ENCODE measurements at places on chromosomes 13 and 19.

- peak; percentile 96 for DNase-seq
Observed at GRCh38 chr13:31495336-31495735, 244.0 kb upstream of the RXFP2 start.

DNA sequence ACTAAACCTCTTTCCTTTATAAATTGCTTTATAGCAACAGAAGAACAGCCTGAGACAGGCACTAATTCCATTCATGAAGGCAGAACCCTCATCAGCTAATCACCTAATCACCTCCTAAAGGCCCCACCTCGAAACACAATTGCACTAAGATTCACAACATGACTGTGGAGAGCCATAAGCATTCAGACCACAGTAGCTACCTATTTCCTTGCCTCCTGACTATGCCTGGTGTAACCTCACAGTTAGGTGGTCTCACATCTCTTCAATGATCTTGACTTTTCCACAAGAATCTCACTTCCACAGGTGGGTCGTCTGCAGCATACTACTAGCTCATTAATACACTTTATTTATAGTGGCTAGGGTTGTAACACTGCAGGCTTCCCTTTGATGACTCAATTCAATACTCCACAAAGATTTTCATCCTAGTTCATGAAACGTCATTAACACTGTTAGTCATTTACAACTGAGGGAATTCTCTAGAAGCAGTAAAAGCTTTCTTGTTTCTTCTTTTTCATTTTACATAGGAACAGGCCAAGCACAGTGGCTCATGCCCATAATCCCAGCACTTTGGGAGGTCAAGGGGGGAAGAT, 27.1 kb downstream of the STK24 start:
- no peak for DNase-seq

DNA sequence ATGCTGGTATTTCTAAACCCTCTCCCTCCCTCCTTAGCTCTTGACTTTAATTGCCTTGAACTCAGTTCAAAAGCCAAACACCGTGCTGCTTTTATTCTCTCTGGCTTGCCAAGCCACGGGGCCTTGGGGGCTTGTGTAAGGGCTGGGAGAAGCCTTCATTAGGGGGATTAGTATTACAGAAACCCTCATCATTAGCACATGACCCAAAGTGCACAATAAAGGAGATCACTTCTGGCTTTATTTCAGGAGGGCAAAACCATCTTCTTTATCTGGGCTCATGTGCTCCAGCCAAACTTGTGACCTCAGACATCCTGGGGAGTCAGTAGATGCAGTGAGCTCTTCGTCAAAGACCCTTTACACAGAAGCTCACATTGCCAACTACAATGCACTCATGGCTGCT, at the start of gene DCT:
DCT (minus strand) TSS at position 67 of the 400 bp plus-strand sequence. CDS start 427 bp downstream, outside the sequence.
- no peak for DNase-seq

- DNase-seq: no peak
Observed at GRCh38 chr19:47093841-47094240, 19.7 kb downstream of the ZC3H4 start.

GRCh38 chr13:95756072-95756471, 79.1 kb downstream of the DNAJC3 start:
- no peak for DNase-seq

GRCh38 chr13:113091891-113092775, 13.5 kb upstream of the F7 start:
- DNase-seq: no peak

DNA sequence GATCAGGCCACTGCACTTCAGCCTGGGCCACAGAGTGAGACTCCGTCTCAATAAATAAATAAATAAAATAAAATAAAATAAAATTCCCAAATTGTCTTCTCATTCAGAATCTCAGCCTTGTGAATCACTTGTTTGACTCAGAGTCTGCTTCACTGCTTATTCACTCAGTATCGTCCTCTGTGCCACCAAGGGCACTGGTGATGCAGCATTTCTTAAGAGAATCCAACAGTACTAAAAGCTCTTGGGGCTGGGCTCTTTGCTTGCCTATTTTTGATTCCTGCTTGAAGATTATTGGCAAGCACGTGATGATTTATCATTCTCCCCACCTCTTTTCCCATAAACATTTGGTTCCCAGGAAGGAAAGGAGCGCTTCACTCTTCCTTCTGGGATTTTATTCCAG, 54.8 kb upstream of the HMGB1 start:
- DNase-seq: no peak

DNA sequence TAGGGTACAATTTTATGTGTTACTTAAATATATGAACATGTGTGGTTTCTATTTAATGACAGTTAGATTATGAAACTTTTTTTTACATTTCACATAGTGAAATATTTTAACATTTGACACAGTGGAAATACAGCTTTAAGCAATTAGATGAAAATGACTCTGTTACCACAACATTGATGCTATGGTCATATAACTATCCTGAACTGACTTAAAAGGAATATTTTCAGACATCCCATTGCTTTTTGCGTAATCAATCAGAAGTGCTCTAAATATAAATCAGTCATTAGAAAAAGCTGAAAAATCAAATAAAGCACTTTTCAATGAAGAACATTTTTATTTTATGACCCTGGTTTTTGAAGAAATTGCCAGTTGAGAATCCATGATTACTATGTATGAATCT, 80.3 kb downstream of the UFM1 start:
- no peak for DNase-seq

DNA sequence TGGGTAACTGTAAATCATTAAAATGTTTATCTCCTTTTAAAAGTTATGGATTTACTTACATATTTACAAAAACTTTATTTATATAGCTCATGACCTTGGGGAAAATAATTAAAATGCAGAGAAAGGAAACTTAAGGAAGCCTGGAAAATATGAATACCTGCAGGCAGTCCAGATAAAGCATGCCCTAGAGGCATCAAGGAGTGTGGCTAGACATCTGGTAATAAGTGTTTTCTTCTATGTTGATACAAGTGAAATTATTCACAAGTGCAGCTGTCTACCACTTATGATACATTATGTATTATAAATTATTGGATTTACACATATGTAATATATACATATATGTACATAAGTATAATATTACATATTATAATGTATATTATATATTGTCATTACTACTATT, 207.9 kb downstream of the LMO7 start:
- no peak for DNase-seq

DNA sequence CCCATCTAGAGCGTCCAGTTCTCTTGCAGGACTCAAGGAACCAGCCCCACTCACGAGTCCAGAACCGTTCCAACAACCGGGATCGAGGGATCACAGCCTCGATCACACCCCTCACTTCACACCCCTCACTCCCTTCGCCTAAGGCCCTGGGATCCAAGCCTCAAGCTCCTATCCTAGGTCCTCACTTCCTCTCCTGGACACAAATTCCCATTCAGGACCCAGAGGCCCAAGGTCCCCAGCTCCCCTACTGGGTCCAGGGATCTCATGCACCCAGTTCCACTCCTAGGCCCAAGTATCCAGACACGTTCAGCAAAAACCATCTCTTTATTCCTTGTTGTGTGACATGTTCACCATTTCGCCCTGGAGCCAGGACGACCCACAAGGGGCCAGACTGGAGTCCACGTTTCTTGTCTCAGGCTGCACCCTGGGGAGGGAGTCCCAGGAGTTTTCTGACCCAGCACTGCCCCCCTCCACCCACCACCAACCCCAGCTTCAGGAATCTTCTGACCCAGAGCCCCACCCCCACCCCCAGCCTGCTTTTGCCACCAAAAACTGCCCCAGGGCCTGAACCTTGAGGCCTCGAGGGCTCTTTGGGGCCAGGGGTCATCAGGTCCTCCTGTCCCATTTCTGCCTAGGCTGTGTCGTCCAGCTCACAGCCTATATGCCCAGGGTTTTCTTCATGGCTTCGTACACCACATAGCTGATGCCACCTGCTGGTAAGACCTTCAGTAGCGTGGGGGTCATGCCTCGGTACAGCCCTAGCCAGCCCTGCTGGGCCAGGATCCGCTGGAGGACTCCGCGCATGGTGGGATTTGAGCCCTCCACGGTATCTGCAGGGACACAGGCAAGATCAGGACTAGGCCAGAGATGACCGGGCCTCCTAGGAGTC, 1.4 kb upstream of the KHSRP start:
- peak; percentile 24 for DNase-seq

DNA sequence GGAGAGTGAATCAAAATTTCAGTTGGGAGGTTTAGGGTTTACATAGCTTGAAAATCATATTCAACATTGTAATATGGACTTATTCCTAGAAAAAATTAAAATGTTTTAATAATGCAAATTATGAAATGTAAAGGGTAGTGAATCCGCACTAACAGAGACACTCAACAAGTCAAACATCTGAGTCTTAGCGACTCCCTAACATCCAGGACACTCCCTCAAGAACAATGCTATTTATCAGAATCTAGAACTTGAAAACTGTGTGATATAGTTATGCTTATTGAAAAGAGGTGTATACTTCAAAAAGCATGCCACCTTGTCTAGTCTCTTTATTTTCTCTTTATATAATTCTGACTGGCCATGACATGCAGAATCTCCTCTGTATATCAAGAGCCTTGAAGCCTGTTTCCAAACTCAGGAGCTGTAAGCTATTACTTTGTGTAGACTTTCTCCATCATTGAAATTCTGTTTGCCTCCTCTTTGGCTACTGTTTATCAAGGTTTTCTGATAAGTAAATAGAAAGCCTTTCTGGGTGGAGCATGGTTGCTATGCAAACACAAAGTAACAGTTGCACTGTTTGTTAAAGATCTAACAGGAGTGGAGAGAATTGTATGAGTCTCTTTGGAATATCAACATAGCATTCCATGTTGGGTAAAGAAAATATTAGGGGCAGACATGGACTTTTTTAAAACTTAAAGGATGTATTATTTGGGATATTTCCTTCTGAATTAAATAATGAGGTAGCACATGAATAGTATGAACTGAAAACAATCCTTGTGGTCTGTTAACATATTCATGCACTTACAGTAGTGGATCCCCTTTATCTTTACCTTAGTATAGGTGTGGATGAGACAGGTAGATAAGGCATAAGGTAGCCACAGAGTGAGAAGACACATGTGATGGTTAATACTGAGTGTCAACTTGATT, 56.4 kb upstream of the MBNL2 start:
- no peak for DNase-seq

DNA sequence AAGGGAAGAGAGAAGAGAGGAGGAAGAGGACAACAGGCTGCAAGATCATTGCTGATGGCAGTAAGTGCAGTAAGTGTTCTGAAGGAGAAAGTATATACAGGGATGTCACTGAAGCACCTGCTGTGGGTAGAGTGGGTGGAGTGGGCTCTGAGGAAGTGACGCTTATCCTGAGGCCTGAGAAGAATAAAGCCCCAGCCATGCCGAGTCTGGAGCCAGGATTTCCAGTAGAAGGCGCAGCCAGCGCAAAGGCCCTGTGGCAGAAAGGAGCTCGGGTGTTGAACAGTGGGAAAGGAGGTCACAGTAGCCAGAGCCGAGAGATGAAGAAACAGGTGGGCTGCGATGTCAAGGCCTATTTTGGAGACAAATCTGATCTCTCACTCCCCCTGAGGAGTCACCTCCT, 31.8 kb upstream of the ADGRE5 start:
- no peak for DNase-seq

GRCh38 chr13:110699148-110700145, 6.5 kb downstream of the CARS2 start:
- no peak for DNase-seq

- DNase-seq: no peak
Observed at GRCh38 chr13:51937320-51938290, 73.6 kb downstream of the ATP7B start.

DNA sequence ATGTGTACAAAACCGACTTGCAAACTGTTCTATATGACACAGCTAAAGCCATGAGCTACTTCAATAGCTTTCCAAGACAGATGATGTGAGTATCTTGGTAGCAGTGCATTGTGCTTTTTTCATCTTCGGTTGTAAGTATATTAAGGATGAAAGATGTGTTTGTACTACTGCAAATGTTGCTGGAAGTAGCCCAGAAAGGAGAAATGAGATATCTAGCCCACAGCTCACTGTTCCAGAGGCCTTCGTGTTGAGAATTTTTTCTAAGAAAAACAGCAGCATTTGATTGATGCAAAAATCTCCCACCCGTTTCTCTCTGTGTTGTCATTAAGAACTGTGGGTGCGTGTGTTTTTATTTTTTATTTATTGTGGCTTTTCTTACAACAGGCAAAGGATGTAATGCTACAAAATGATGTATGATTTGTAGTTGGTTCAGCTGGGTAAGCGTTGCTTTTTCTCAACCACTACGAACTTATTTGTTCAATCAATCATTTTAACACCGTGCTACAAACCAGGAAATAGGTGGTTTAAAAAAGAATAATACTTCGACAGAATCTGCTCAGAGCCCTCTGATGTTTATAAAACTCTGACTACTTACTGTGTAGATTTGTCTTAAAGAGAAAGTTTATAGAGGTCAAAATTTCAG, 41.6 kb upstream of the RFC3 start:
- DNase-seq: no peak

DNA sequence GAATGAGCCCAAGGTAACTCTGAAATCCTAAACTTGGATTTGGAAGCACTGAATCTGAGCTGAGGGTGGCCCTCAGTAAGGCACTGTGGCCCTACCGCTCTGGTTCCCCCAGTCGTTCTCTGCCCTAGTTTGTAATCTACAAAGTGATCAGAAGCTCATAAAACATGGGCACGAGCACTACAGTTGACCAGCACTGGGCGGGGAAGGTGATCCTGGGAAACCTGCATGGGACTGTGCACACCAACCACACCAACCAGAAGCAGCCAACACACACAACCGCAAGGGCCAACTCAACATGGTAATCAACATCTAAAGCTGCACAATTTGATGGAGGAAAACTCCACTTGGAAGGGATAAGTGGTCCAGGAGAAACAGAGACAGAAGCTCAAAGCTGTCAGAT, 22.9 kb downstream of the SLC7A1 start:
- DNase-seq: no peak

- no peak for DNase-seq
Observed at GRCh38 chr13:99859178-99860177, 112.1 kb downstream of the ZIC5 start.

DNA sequence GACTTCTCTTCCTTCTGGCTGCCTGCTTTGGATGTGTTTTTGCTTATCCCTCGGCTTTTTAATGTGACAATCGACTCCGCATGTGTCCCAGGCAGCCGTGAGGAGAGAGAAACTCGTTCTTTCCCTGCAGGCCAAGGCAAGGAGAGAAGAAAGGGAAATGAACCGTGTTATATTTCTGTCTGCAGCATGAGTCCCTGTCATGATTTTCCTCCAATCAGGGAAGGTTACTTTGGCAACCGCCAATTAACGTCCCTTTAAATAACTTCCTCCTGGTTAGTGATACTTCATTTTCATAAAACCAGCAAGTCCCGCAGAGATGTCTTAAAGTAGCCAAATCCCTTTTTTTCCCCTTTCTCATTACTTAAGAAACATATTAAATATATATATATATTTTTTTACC, 42.6 kb downstream of the RFC3 start:
- no peak for DNase-seq

Data from AML-193 (cell line).